Endodermal cell (in vitro differentiated cells): ENCODE measurements at places on chromosomes 4 and X.

DNA sequence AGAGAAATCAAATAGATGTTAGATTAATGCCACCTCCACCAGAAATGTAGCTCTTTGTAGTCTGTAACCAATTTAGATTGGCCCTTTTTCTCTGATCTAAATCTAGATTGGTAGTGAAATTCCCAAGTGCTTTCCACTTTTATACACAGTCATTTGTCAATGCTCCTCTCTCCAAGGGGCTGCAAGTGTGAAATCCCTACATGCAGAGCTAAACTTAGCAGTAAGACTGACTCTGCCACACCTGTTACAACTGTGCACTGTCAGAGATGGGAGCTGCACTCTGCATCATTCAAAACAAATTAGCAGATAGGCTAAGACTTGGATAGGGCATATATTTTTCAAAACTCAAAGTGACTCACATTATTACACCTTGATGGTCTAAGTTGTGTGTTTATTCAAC lies 9.1 kb downstream of the SERTM2 start:
- H3K4me1 ChIP-seq: no peaks in the 10 kb centered on the region
- DNase-seq: no peak
- no peaks in the 10 kb centered on the region for H3K36me3 ChIP-seq
- peaks cover 26% of the 10 kb centered on the region for H3K27me3 ChIP-seq
- no peak overlapping the region for H3K27ac ChIP-seq

GRCh38 chrX:127129510-127129909 lies 310.0 kb downstream of the PRR32 start:
- H3K27ac ChIP-seq: no peak overlapping the region
- H3K4me1 ChIP-seq: no peaks in the 10 kb centered on the region
- no peaks in the 10 kb centered on the region for H3K27me3 ChIP-seq
- H3K4me3 ChIP-seq: no peak overlapping the region
- no peaks in the 10 kb centered on the region for H3K36me3 ChIP-seq

- no peak overlapping the region for H3K27ac ChIP-seq
- no peak for DNase-seq
- H3K27me3 ChIP-seq: no peaks in the 10 kb centered on the region
These were observed 6.8 kb upstream of the WDR13 start for GRCh38 chrX:48590203-48591103.

DNA sequence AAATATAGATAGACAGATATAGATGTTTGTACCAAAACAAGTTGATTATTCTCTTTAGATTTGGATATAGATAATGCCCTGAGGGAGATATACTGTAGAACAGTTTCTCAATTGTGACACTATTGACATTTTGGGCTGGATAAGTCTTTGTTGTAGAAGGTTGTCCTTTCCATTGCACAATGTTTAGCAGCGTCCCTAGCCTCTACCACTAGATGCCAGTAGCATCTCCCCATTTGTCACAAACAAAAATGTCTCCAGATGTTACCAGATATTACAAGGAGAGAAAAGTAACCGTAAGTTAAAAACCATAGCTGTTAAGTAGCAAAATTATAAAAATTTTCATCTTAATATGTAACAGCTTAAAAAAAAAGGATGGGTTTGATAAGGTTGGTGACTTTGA lies 2595.3 kb downstream of the ARAP2 start:
- DNase-seq: peak; percentile 51
- no peaks in the 10 kb centered on the region for H3K36me3 ChIP-seq
- no peaks in the 10 kb centered on the region for H3K27me3 ChIP-seq
- no peak overlapping the region for H3K4me3 ChIP-seq
- H3K27ac ChIP-seq: no peak overlapping the region

- H3K4me1 ChIP-seq: no peaks in the 10 kb centered on the region
- no peaks in the 10 kb centered on the region for H3K36me3 ChIP-seq
- no peak overlapping the region for H3K27ac ChIP-seq
- no peaks in the 10 kb centered on the region for H3K27me3 ChIP-seq
These were observed 56.4 kb upstream of the WDR17 start for GRCh38 chr4:176009254-176009653.

- no peak overlapping the region for H3K4me3 ChIP-seq
- H3K27ac ChIP-seq: no peak overlapping the region
- no peak for DNase-seq
- H3K27me3 ChIP-seq: no peaks in the 10 kb centered on the region
These were observed 475.4 kb upstream of the RPS6KA3 start for GRCh38 chrX:20742106-20742505.

DNA sequence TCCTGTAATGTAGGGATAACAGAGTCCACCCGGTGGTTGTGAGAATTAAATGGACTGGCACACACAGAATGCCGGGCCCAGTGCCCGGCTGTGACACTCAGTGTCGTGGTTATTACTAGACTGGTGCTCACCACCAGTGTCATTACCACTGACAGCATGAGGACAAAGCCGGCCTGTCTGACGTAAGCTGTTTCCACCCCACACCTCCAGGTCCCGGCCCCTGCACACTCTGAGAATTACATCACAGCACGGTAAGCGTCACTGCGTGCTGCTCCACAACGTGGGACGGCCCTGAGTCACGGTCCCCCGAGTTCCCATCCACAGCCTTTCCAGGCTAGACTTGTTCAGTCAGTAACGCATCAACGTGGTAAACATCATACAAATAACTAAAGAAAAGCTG lies 22.9 kb downstream of the FAT1 start:
- no peak overlapping the region for H3K4me3 ChIP-seq
- H3K27ac ChIP-seq: peak overlapping the region; percentile 99
- DNase-seq: no peak
- no peaks in the 10 kb centered on the region for H3K27me3 ChIP-seq
- peaks cover 17% of the 10 kb centered on the region for H3K36me3 ChIP-seq

- no peaks in the 10 kb centered on the region for H3K27me3 ChIP-seq
- DNase-seq: no peak
- H3K27ac ChIP-seq: no peak overlapping the region
- H3K4me3 ChIP-seq: no peak overlapping the region
- H3K4me1 ChIP-seq: no peaks in the 10 kb centered on the region
These were observed 8.5 kb upstream of the CTAG2 start for GRCh38 chrX:154661899-154662298.

DNA sequence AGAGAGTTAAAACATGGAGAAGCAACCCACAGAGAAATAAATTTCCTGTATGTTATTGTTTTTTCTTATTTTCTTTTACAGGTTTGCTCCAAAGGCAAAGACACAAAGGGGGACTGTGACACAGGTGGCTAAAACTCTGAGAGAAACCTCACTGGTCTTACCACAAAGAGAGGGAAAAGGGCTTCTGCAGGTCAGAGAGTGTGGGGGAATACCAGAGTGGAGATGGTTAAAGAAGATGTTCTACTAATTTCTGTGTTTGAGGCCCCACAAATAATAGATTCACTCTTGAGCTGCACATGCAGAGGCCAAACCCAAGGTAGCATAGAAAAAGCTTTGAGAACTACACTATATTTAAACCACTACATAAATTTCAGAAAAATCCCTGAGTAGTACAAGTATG lies 151.3 kb downstream of the GABRA3 start:
- no peaks in the 10 kb centered on the region for H3K27me3 ChIP-seq
- H3K4me1 ChIP-seq: no peaks in the 10 kb centered on the region
- H3K27ac ChIP-seq: no peak overlapping the region
- H3K4me3 ChIP-seq: no peak overlapping the region

DNA sequence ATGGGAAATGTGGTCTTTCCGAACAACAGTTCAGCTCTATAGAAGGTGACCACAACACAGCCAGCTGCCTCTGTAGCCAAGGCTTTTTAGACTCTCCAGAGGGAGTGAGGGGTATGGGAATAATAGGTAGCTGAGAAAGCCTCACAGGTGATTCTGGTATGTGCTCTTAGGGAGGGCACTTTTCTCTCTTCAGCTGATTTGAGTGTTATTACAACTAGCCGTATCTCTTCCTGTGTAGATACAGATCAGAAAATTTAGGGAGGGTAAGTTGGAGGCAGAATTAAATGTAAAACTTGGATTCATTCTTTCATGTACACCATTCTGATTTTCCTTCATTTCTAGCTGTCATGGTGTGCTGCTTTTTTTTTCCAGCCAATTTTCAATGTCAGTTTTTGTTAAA lies 154.9 kb downstream of the BMPR1B start:
- no peak overlapping the region for H3K27ac ChIP-seq
- H3K4me3 ChIP-seq: peak overlapping the region; percentile 47
- no peak for DNase-seq
- peaks cover 8% of the 10 kb centered on the region for H3K4me1 ChIP-seq
- no peaks in the 10 kb centered on the region for H3K36me3 ChIP-seq

DNA sequence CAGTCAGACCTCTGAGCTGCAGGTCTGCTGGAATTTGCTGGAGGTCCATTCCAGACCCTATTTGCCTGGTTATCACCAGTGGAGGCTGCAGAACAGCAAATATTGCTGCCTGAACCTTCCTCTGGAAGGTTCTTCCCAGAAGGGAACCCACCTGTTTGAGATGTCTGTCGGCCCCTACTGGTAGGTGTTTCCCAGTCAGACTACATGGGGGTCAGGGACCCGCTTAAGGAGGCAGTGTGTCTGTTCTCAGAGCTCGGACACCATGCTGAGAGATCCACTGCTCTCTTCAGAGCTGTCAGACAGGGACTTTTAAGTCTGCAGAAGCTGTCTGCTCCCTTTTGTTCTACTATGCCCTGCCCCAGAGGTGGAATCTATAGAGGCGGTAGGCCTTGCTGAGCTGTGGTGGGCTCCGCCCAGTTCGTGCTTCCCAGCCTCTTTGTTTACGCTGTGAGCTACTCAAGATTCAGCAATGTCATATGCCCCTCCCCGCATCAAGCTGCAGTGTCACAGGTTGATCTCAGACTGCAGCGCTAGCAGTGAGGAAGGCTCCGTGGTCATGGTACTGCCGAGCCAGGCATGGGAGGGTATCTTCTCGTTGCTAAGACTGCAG lies 44.1 kb upstream of the KDR start:
- H3K4me3 ChIP-seq: no peak overlapping the region
- no peaks in the 10 kb centered on the region for H3K4me1 ChIP-seq
- no peaks in the 10 kb centered on the region for H3K27me3 ChIP-seq
- DNase-seq: peak; percentile 93
- no peaks in the 10 kb centered on the region for H3K36me3 ChIP-seq

DNA sequence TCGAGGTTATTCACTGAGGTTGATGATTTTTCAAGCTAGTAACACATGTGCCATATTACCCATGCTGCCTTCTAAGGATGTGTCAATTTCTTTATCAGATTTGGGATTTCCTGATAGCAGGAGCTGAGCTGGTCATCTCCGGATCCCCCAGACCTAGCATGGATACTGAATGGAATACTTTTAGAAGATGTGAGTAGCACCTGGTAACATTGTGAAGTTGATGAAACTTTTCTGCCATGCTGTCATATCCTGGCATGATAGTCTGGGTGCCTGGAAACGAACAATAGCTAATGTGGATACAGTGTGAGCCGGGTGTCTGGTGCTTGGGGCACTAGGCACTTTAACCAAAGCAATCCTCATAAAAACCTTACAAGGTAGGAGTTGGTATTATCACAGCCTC lies 11.0 kb upstream of the CYTL1 start:
- H3K4me1 ChIP-seq: no peaks in the 10 kb centered on the region
- H3K27me3 ChIP-seq: no peaks in the 10 kb centered on the region
- DNase-seq: no peak
- no peaks in the 10 kb centered on the region for H3K36me3 ChIP-seq
- H3K4me3 ChIP-seq: no peak overlapping the region

DNA sequence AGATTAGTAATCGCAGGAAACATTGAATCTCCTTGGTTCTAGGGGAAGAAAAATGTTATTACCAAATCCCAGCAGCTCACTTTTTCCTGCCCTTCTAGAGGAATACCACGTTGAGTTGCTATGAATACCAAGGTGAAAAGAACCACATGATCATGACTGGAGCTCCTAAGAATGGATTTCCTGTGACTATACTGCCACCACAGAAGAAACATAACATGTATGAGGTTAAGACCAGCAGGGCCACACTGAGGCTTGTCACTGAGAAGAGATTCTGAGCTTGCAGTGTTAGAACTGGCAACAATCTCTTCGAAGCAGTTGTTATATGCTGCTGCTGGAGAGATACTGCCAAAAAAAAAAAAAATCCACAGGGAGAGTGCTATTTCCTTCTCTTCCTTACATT lies 1235.3 kb downstream of the FSTL5 start:
- no peak overlapping the region for H3K27ac ChIP-seq
- no peaks in the 10 kb centered on the region for H3K27me3 ChIP-seq
- H3K4me3 ChIP-seq: no peak overlapping the region
- no peaks in the 10 kb centered on the region for H3K4me1 ChIP-seq

GRCh38 chrX:15204130-15204751 lies 65.6 kb downstream of the ASB9 start:
- no peak overlapping the region for H3K27ac ChIP-seq
- no peaks in the 10 kb centered on the region for H3K36me3 ChIP-seq
- H3K4me1 ChIP-seq: no peaks in the 10 kb centered on the region
- H3K4me3 ChIP-seq: no peak overlapping the region

- no peak for DNase-seq
- peaks cover 3% of the 10 kb centered on the region for H3K4me1 ChIP-seq
- H3K36me3 ChIP-seq: no peaks in the 10 kb centered on the region
- no peaks in the 10 kb centered on the region for H3K27me3 ChIP-seq
These were observed 28.3 kb upstream of the GUCY1A1 start for GRCh38 chr4:155638195-155638965.

GRCh38 chr4:156242390-156242789 lies 288.7 kb upstream of the CTSO start:
- DNase-seq: no peak
- no peak overlapping the region for H3K4me3 ChIP-seq
- H3K36me3 ChIP-seq: no peaks in the 10 kb centered on the region
- H3K4me1 ChIP-seq: no peaks in the 10 kb centered on the region
- H3K27me3 ChIP-seq: no peaks in the 10 kb centered on the region

GRCh38 chr4:26197018-26197779 lies 123.6 kb upstream of the RBPJ start:
- H3K27ac ChIP-seq: no peak overlapping the region
- no peaks in the 10 kb centered on the region for H3K36me3 ChIP-seq
- H3K27me3 ChIP-seq: peaks cover 14% of the 10 kb centered on the region
- no peaks in the 10 kb centered on the region for H3K4me1 ChIP-seq
- DNase-seq: no peak

DNA sequence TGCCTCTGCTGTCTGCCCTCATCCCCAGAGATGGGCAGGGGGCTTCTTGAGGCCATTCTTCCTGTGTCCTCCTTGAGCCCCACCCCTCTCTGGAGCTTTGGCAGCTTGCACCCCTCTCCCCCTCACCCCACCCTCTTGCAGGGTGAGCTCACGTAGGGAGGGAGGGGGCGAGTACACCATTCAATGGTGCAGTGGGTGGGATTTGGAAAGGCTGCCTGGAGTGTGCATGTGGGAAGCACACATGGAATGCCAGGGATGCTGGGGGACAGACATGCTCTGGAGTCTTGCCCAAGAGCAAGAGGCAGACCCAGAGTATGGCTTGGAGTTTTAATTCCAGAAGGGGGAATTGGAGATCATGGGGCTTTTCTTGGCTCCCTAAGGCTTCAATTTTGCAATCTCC lies 5.6 kb downstream of the PAK3 start:
- no peaks in the 10 kb centered on the region for H3K4me1 ChIP-seq
- no peak overlapping the region for H3K27ac ChIP-seq
- no peak for DNase-seq
- no peak overlapping the region for H3K4me3 ChIP-seq
- no peaks in the 10 kb centered on the region for H3K36me3 ChIP-seq
- peaks cover 6% of the 10 kb centered on the region for H3K27me3 ChIP-seq

GRCh38 chr4:86918539-86919072 lies 16.2 kb upstream of the AFF1 start:
- no peaks in the 10 kb centered on the region for H3K4me1 ChIP-seq
- H3K4me3 ChIP-seq: no peak overlapping the region
- H3K27ac ChIP-seq: no peak overlapping the region
- no peaks in the 10 kb centered on the region for H3K36me3 ChIP-seq
- H3K27me3 ChIP-seq: no peaks in the 10 kb centered on the region
